ENCODE measurements at places on chromosomes 6 and 20.

GRCh38 chr20:18287546-18287914 is 797 bp upstream of the ZNF133 start:
- DNase-seq: peak; percentile 34

DNA sequence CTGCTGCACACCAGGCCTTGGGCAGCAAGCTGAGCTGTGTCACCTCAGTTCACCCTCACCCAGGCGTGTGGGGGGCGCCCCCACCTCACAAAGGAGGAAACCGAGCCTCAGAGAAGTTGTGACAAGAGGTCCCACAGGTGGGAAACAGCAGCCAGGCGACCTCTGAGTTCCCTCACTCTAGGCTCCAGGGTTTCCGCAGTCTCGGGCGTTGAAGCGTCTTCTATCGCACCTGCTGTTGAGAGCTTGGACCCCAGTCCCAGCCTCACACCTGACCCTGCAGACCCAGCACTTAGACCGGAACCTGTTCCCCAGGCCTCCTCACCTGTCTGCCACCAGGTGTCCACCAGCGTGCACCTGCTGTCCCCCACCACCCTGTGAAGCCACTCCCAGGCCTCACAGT is 22.3 kb upstream of the APMAP start:
- no peak for DNase-seq

- DNase-seq: no peak
Observed at GRCh38 chr6:161116554-161116953, 125.0 kb downstream of the MAP3K4 start.

- DNase-seq: no peak
Observed at GRCh38 chr20:31562241-31562640, 42.8 kb upstream of the ID1 start.

DNA sequence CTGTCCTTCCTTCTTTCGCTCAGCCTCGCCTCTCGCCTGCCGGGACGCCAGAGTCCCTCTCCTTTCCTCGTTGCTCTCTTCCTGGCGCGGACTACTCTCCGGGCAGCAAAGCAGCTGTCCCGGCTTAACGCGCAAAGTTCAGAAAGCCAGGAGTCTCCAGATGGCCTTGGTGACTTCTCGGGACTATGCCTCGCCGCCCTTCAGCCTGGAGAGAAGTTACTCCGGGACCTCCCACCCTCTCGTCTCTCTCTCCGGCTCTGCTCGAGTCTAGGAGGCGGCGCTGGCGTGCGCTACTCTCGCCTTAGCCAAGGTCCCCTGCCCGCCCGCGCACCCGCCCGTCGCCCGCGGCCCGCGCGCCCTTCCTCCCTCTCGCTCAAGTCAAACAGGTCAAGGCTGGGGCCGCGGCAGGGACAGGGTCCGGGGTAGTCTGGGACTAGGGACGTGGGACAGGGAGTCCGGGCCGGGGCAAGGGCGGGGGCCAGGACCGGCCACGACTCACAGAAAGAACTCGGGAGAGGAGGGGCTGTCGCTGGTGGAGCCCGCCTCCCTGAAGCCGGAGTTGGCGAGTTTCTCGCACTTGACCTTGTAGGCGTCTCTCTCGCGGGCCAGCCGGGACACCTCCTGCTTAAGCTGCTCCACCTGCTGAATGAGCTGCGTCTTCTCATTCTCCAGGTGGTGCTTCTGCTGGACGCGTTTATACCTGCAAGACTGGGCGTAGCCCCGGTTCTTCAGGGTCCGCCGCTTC is 1.5 kb downstream of the MAFB start:
- peak; percentile 36 for DNase-seq

DNA sequence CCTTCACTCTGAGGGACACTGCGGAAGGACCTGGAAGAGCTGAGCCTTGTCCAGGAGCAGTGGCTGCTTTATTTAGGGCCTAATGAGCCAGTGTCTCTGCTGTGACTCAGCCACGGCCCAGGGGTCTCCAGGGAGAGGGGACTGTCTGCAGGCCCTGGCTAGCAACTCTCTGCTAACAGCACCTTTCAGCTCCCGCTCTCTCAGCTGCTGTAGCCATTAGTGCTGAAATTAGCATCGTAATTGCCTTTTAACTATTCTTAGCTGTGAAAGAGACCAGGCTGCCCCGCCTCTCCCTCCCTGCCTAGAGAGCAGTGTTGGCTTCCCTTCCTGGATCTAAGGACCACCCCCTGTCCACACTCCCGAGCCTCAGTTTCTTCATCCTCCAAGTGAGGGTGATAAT is 53.1 kb upstream of the SLC32A1 start:
- no peak for DNase-seq

- DNase-seq: no peak
Observed at GRCh38 chr6:18087396-18088165, 34.9 kb downstream of the NHLRC1 start.

- DNase-seq: no peak
Observed at GRCh38 chr20:32089637-32090362, 19.7 kb upstream of the TM9SF4 start.

DNA sequence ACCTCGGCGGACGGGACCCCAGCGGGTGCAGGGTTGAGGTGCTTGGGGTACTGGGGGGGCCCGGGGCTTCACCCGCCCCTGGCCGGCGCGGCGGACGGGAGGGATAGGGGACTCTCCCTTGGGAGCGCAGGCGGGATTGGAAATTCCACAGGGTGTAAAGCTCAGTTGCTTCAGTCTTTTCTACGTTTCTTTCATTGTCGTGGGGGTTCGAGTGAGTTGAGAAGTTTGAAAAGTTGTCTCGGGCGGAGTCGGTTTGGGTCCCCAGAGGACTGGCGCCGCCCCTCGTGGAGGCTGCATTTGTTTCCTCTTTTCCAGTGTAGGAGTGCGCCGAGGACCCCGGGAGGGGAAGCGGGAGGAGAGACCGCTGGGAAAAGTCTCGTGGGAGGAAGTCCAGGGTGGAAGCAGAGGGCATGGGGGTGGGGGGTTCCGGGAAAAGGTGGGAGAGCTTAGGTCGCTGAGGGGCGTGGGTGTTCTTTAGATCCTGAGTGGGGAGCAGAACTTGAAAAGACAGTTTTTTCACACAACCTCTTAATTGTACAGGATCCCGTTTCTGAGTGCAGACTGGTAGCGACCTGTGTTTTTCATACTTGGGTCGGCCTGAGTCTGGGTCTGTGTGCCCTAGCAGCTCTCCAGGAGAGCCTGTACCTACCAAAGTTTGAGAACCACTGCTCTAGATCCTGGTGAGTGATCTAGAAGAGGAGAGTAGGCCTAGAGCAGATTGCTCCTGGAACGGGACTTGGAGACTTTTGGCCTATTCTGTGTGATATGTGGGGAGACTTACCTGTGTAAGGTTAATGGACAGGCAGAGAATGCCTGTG is 495 bp downstream of the FAM83B start:
- no peak for DNase-seq

GRCh38 chr6:161677188-161677587 is 403.3 kb upstream of the AGPAT4 start:
- no peak for DNase-seq

DNA sequence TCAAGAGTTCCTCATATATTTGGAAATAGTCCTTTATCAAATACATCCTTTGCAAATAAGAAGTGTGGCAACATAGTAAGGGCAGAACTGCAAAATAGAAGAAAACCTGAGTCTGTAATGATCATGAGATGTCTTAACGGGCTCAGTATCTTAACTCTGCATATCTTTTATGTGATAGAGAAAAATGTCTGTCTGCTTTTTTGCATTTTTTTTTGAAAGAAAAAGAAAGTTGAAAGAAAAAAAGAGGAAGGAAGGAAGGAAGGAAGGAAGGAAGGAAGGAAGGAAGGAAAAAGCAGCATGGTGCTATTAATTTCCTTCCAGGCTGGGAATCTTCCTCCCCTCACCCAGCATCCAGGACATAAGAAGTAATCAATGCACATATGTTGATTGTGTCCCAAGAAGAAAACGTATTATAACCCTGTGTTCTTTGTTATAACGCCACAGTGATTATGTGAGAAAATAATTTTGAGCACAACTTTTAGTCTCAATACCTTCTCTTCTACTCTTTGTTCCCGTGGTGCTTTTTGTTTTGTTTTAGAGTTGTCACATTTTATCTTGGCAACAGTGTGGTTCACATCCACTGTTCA is 58.7 kb upstream of the PCSK2 start:
- DNase-seq: no peak

- DNase-seq: no peak
Observed at GRCh38 chr6:156449128-156449527, 328.1 kb upstream of the ARID1B start.

- DNase-seq: no peak
Observed at GRCh38 chr6:161353208-161353613, 79.3 kb upstream of the AGPAT4 start.

GRCh38 chr6:41040101-41040939 is 1.3 kb upstream of the UNC5CL start:
- no peak for DNase-seq

DNA sequence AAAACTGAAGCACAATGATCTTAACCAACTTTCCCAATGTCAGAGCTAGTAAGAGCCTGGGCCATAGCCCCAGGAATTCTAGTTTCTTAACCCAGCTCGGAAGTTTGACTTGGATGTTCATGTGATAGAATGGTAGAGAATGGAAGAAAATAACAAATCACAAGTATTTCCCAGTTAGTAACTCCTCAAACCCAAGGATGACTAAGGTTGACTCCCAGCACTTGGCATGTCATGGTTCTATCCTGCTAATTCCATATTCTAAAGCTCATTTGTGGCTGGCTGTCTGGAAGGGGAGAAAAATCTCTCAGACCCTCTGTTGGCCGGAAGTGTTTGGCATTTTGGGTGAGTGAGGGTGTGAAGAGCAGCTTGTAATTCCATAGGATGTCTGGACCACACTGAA is 248.7 kb downstream of the RFPL4B start:
- no peak for DNase-seq

GRCh38 chr6:27720607-27721580 is 191.3 kb downstream of the OR2B2 start:
- peak; percentile 12 for DNase-seq

- peak; percentile 80 for DNase-seq
Observed at GRCh38 chr6:2448826-2449571, 203.6 kb upstream of the GMDS start.

DNA sequence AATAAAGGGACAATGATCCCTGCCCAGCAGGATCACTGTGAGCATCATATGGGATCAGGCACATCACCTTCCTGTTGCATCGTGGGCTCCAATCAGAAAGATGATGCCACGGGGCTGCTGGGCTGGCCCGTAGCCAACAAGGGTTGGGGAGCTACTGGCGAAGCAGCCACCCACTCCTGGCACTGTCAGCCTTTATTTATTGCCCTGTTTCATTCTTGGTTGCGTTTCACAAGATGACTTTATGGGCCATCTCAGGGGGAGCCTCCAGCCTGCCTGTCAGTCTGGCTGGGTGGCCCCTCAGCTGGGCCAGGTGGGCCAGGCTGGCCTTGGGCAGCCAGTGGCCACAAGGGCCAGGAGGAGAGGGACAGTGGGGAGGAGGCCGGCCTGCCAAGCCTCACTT is 17.3 kb downstream of the VSTM2L start:
- DNase-seq: no peak

DNA sequence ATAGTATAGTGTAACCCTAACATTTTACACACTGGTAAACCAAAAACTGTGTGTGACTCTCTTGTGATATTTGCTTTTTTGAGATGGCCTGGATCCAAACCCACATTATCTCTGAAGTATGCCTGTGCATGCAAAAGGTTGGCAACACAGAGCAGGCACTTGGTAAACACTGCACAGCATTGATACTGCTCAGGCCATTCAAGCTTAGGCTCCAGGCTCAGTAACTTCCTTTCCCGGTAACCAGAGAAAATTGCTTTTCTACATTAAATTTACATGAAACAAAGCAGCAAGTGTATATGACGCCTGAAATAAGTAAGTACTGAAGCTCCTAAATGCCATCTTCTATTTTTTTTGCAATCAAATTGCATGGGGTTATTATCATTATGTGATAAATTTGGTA is 205.7 kb downstream of the EPM2A start:
- DNase-seq: no peak

GRCh38 chr6:108133594-108134179 is 32.1 kb upstream of the NR2E1 start:
- DNase-seq: peak; percentile 88

DNA sequence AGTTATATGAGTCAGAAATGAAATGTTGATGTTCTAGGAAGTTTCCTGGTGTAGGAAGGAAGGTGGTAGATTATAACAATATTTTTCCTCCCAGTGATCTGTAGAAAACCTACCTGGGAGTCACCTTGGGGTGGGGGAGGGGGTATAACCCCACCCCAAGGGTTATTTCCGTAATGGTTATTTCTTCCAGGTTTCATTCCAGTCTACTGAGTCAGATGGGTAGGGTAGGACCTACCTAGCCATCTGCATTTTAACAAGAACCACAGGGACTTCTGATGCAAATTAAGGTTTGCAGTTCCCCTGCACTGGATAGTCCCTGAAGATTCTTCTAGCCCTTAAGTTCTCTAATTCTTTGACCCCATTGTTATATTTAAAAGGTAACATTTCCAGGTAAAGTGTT is 88.9 kb downstream of the ARMC2 start:
- DNase-seq: no peak

DNA sequence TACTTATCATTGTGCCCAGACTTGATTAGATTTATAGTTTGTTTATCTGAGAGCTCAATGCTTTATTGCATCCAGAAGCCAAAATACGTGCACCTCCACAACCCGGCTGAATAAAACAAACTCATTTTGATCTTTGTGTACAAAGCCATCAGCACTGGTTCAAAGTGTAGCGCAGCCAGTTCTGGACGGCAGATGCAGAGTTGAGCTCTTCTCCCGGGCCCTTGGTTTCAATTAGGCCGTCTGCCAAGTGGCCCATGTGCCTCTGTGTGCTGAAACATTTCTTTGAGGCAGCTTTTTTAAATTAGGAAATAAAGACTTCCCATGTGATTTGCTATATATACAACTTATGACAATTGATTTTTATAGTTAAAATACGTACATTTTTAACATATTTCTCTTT is 96.2 kb upstream of the RSPO3 start:
- DNase-seq: peak; percentile 66

DNA sequence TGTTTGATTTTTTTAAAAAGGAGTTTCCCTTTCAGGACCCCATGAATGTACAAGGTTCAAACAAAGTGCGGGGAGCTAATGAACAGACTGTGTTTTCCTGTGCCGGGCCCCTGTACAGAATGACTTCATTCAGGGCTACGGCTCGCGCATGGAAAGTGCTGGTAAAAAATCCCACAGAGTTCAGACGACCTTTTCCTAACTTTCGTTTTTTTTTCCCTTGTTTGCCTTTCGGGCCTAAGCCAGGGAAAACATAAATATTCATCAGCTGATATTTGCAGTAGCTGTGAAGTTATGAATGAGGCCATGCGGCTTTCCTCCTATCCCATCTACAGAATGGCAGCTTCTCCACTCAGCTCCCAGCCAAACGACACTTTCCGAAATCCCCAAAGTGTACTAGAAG is 74.0 kb downstream of the HAO1 start:
- DNase-seq: no peak

DNA sequence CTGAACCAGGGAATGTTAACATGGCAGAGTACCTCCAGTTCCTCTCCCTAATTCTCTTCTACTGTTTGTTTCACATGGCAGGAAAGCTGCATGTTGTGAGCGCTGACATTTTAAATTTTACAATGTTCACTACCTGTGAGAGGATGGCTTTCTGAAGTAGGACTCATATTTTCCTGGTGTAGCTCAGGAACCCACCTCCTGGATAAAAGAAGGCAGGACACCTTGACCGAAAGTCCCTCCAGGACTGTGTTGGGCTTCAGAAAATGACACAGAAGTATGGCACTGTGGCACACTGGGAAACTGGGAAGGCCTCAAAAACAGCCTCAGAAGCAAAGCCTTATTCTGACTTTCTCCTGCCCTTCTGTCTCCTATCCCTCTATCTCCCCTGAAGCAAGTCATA is 33.3 kb downstream of the PTPRK start:
- no peak for DNase-seq

- no peak for DNase-seq
Observed at GRCh38 chr20:36728986-36729385, 16.9 kb downstream of the NDRG3 start.

GRCh38 chr6:149154261-149154821 is 163.2 kb upstream of the TAB2 start:
- DNase-seq: no peak

- no peak for DNase-seq
Observed at GRCh38 chr6:83590416-83590815, 78.1 kb downstream of the PRSS35 start.

Data from AG20443 (cell line).